Esophagus (tissue), 2 donors: ENCODE measurements at places on chromosomes 16 and 17. TPM values are rescaled to one million over a fixed set of nuclear protein-coding genes. Genes with fewer than 3 reads are reported as not detected.

The MYADML2 gene
- polyA plus RNA-seq: not detected

The DPEP1 gene
- polyA plus RNA-seq: 0.05 TPM

The ZKSCAN2 gene
- 0.43 TPM for polyA plus RNA-seq

The MPV17L gene
- 1.0 TPM for polyA plus RNA-seq

The HOXB8 gene
- polyA plus RNA-seq: not detected

The CES1 gene
- polyA plus RNA-seq: 48.1 TPM

The VMO1 gene
- 1.3 TPM for polyA plus RNA-seq

The PIPOX gene
- polyA plus RNA-seq: 0.41 TPM

The KRTAP2-1 gene
- not detected for polyA plus RNA-seq

The IRX3 gene
- polyA plus RNA-seq: 20.2 TPM

The ST6GALNAC1 gene
- polyA plus RNA-seq: 40.1 TPM

The PIGQ gene
- 40.1 TPM for polyA plus RNA-seq

The RPRML gene
- 0.44 TPM for polyA plus RNA-seq

The ZNF469 gene
- polyA plus RNA-seq: 0.06 TPM

The SDR42E1 gene
- polyA plus RNA-seq: 2.3 TPM

The BEAN1 gene
- 0.73 TPM for polyA plus RNA-seq

The KREMEN2 gene
- polyA plus RNA-seq: 1.6 TPM
